ENCODE measurements at places on chromosomes 1 and 21.

DNA sequence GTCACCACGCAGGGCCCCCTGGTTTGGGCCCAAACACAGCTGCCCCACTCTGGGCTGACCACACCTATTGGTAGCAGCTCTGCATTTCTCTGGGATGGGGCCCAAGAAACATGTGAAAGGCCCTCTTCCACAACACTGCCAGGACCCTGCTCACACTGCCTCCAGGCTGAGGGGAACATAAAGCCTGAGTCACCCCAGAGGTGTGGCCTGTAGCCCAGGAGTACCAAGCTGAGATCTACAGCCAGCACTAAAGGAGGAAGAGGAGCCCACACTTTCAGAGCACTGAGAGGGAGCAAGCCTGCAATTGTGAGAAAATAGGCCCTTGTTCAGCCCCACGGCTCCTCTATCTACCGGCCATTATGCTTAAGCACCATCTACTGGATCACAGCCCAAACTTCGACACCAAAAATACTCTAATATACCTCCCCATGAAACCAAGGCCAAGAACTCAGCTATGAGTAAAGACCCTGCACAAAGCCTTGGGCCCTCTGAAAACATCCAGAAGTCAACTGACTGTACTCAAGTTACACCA is 14.4 kb upstream of the OR2T10 start:
- DNase-seq: peak; percentile 57

GRCh38 chr1:55062801-55063576 is 23.6 kb downstream of the PCSK9 start:
- DNase-seq: no peak

- no peak for DNase-seq
Observed at GRCh38 chr1:186781730-186782129, 47.0 kb upstream of the PLA2G4A start.

DNA sequence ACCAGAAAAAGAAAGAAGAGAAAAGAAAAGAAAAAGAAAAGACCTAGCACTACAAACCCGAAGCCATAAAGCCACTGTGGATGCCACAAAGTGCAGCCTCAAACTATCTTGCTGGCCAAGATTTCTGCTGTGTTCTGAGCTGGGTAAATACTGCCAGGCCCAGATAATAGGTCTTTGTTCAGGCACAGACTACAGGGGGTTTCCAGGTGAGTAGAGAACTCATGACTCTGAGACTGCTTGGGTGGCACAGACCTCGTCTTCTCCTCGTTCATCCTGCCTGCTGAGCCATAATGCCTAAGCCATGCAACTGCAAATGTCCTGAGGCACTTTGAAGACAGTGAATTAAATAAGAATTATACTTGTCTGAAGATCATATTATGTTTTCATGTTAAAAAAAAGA is 651.8 kb downstream of the LMO4 start:
- DNase-seq: peak; percentile 6

- DNase-seq: no peak
Observed at GRCh38 chr1:236185687-236186086, 43.3 kb downstream of the GPR137B start.

DNA sequence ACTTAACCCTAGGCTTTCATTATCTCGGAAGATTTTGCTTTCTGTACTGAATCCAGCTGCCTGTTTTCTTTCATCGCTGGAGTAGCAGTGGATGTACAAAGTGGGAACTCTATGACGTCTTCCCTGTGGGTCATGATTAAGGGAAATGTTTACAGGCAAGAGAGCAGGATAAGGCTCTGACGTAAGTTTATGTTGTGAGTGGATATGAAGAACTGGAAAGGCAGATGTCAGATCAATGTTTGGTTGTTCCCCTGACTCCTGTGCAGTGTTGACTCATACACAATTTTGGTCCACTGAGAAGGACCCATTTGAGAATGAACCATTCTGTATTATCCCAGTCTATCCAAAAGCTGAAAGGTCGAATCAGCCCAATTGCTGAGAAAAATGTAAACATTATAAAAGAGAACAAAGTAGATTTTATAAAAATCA is 292.4 kb downstream of the GRIK1 start:
- DNase-seq: peak; percentile 32

GRCh38 chr21:46093668-46094400 is 4.1 kb upstream of the COL6A2 start:
- no peak for DNase-seq

GRCh38 chr1:5576673-5577065 is 415.6 kb downstream of the NPHP4 start:
- DNase-seq: no peak

GRCh38 chr1:119327094-119327449 is 41.5 kb upstream of the HAO2 start:
- no peak for DNase-seq

DNA sequence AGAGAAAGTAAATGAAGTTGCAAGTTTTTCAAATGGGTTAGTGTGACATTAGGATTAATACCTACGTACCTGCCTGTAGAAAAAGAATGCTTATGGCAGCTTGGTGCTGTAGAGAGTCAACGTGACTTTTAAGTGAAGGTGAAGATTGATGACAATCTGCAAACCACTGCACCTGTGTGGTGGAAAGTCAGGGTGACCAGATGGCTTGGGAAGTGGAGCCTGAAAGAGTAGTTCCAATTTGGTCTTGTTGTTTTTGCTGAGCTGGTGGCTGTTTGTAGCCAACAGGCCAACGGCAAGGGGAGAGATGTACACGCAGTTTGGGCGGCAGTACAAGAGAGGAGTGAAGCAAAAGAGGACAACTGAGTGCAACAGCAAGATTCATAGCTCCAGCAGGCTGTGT is 78.1 kb upstream of the JAK1 start:
- no peak for DNase-seq

DNA sequence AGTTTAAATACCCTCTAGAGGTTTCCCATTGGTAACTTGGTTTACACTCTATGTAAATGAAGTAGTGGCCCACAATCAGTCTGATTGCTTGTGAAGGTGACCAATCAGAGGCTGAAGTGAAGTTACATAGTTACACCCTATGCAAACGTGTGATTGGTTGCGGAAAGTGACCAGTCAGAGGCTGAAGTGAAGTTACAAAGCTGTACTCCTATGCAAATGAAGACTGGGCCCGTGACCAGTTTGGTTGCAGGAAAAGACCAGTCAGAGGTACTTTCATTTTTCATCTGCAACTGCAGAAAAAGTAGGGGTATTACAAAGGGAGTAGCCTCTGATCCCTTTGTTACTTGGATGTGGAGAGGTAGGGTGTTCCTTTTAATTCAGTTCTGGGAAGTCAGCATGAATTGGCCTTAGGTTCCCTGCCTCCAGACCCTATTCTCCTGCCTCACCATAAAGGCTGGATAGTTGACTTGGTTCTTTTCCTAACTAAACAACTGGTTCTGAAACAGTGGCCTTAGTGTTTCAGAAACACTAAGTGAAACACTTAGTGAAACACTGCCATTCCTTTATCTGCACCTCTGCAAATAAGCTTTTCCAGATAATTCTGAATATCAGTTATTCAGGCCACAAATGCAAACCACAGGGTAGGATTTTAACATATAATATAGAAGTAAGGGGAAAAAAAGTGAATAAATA is 39.3 kb downstream of the MAGI3 start:
- peak; percentile 46 for DNase-seq

- DNase-seq: no peak
Observed at GRCh38 chr1:37001703-37002102, 32.6 kb downstream of the GRIK3 start.

GRCh38 chr21:45378258-45378966 is 26.6 kb upstream of the COL18A1 start:
- no peak for DNase-seq

- DNase-seq: no peak
Observed at GRCh38 chr1:243667591-243667990, 182.5 kb downstream of the AKT3 start.

DNA sequence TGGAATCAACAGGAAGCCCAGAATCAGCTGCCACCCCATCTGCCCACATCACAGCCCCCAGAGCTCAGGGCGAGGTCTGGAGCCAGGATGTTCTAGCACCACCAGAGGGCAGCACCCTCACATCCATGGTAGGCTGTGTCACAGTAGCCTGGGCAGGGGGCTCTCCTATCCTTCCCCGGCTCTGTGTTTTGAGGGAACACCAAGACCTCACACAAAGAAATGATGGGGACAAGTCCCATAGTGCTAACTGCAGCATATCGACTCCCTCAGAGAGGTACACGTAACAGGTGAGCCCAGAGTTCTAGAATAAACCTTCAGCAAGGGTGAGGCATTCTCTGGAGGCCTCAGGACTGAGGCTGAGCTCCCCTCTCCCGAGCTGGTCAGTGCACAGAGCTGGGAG is 2.3 kb upstream of the KCNC4 start:
- no peak for DNase-seq

- no peak for DNase-seq
Observed at GRCh38 chr1:206829875-206830274, 35.5 kb upstream of the IL20 start.

- no peak for DNase-seq
Observed at GRCh38 chr1:85365851-85366250, 89.4 kb upstream of the BCL10 start.

All from HT1080 (cell line).